ENCODE measurements at places on chromosomes 13 and 19. TPM values are rescaled to one million over a fixed set of nuclear protein-coding genes. Genes with fewer than 3 reads are reported as not detected.

Gene CAPS
- total RNA-seq, result 5.5 TPM

Gene LHB
- total RNA-seq, result not detected

Gene KLF12
- total RNA-seq, result 16.2 TPM

Gene EPSTI1
- 2.2 TPM for total RNA-seq

Gene S1PR4
- total RNA-seq, result not detected

Gene ZNF665
- 3.7 TPM for total RNA-seq

Gene MCF2L
- 2.0 TPM for total RNA-seq

Gene PRSS57
- not detected for total RNA-seq

Gene TGFBR3L
- total RNA-seq, result 0.78 TPM

Gene CALR3
- total RNA-seq, result not detected

Gene NOP53
- 36.0 TPM for total RNA-seq

Gene RNF225
- total RNA-seq, result 0.37 TPM

Gene SLC17A7
- total RNA-seq, result 0.20 TPM

Gene NCAN
- under 0.01 TPM for total RNA-seq

Gene MIA
- not detected for total RNA-seq

Gene ZNF780A
- total RNA-seq, result 14.7 TPM

Gene C19orf73
- 0.37 TPM for total RNA-seq

Gene TMPRSS9
- under 0.01 TPM for total RNA-seq
